HCT116 (cell line): ENCODE measurements at places on chromosomes 7 and 10.

DNA sequence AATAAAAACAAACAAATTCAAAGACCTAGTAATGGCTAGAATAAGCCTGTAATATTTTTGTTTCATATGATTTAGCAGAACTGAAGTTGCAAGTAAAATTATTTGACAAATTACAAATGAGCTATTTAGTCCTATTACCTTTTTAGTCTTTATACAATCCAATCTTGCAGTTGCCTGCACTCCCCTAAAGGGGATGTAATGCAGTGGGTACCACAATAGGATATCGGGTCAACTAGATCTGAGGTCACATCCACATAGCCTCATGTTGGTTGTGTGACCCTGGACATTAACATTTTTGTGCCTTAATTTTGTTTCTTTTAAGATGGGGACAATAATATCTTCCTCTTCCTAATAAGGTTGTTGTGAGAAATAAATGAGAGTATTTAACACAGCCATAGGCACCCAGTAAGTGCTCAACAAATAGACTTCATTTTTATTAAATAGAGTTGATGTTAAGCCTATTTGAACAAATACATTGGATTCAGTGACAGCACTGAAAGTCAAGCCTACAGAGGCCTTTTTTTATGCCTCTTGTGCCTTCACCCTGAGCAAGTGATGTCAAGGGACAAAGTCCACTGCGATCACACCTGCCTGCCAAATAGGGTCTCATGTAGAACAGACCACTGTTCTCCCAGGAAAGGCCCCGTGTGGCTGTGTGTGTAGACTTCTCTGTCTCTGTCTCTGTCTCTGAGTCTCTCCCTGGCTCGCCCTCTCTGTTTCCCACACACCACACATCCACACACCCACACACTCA, 124.8 kb downstream of the EVX1 start:
- DNase-seq, result no peak

DNA sequence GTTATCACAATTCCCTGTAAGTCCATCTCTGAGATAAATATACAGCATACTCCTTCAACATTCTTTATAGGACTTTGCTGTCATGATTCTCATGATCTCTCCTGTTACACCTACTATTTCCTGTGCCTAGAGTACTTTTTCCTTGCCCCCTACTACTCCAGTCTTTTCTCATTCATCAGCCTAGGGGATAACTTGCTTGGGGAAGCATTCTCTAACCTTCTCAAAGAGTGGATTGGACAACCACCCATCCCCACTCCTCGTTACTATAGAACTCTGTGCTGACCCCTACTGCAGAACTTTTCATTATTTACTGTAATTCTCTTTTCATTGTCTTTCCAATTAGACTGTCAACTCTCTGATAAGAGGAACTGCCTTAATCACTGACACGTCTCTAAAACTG, 57.4 kb upstream of the TFEC start:
- DNase-seq, result no peak

- no peak for DNase-seq
Observed at GRCh38 chr10:17768496-17768895, 16.5 kb downstream of the TMEM236 start.

- DNase-seq, result no peak
Observed at GRCh38 chr7:104530251-104530650, 201.8 kb downstream of the LHFPL3 start.

- no peak for DNase-seq
Observed at GRCh38 chr10:96639899-96640298, 53.1 kb upstream of the TM9SF3 start.

DNA sequence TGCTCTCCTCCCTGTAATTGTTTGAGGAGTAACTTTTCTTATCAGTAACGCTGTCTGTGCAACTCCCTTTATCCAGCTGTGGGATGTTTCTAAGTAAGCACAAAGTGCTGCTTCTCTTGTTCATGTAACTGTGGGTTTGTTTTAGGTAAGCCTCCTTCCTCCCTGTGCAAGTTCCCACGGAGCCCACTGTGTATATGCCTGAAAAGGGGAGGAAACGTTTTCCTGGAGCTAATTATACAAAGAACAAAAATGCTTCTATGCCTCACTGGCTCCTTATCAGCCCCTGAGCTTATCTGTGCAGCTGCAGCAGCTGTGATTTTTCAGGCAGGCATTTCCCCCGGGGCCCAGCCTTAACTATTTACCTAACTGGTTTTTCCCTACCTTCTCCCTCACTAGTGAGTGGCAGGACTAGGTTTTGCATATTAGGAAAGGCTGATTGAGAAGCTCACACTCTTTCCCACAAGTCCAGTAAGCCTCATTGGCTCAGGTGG, 593.4 kb upstream of the GHITM start:
- no peak for DNase-seq

DNA sequence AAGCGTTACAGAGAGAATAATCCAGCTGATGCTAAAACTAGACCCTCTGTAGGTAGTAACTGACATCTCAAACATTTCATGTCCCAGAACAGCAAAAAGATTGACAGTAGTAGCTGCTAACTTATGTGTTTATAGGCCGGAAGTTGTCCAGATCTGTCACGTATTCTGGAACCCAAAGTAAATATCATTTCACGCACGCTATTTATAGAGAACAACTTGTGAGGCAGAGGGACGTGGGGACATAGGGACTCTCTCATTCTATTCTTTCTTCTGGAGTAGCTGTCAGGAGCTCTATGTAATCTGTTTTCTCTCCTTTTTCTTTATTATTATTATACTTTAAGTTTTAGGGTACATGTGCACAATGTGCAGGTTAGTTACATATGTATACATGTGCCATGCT, 22.3 kb downstream of the AGK start:
- no peak for DNase-seq

GRCh38 chr7:104137971-104138370, 69.8 kb downstream of the ORC5 start:
- no peak for DNase-seq

DNA sequence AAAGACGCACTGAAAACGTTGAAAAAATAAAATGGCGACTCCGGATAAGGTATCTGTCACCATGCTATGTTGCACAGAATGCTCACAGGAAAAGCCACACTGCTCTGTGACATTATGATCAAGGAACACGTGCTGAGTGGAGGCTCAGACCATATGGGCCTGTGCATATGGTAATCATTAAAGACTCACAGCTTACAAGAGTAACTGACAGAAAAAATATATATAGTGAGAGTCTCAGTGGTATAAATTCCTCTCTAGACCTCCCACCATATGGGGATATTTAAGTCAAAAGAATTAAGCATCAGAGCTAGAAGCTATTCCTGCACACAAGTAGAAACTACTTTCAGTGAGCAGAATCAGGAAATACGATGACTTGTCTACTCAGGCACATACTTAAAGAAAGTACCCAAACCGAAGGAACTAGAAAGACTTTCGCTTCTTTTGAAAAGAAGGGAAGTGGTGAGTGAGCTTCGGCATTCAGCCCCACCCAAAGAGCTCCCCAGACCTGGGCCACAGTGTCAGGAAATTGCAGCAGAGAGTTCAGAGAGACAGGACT, 65.1 kb upstream of the MPP7 start:
- no peak for DNase-seq
